ENCODE measurements at places on chromosomes 6 and 20.

GRCh38 chr6:20202324-20202658 lies 10.0 kb downstream of the MBOAT1 start:
- no peak for DNase-seq

- DNase-seq: peak; percentile 64
Observed at GRCh38 chr6:38671885-38672467, 31.0 kb downstream of the GLO1 start.

GRCh38 chr20:57006411-57007170 lies 259.9 kb downstream of the BMP7 start:
- peak; percentile 78 for DNase-seq

GRCh38 chr6:100433726-100434435 lies 30.8 kb downstream of the SIM1 start:
- DNase-seq: peak; percentile 70

- no peak for DNase-seq
Observed at GRCh38 chr20:59770851-59771250, 162.6 kb downstream of the SYCP2 start.

DNA sequence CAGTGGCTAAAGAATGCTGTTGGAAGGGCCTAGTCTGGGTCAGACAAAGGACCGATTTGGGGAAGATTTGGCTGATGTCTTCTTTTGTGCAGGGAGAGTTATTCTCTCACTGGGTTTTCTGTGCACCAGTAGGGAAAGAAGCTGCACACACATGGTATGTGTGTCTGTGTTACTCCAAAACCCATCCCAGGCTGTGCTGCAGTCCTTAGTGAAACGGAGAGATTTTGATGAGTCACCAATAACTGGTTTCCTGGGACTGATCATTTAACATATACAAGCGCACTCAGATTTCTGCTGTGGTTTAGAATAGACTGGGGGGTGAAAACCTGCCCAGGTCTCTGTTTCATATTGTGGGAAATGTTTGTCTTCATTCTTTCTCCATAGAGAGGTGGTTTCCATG lies 1049.8 kb downstream of the KIF16B start:
- no peak for DNase-seq

DNA sequence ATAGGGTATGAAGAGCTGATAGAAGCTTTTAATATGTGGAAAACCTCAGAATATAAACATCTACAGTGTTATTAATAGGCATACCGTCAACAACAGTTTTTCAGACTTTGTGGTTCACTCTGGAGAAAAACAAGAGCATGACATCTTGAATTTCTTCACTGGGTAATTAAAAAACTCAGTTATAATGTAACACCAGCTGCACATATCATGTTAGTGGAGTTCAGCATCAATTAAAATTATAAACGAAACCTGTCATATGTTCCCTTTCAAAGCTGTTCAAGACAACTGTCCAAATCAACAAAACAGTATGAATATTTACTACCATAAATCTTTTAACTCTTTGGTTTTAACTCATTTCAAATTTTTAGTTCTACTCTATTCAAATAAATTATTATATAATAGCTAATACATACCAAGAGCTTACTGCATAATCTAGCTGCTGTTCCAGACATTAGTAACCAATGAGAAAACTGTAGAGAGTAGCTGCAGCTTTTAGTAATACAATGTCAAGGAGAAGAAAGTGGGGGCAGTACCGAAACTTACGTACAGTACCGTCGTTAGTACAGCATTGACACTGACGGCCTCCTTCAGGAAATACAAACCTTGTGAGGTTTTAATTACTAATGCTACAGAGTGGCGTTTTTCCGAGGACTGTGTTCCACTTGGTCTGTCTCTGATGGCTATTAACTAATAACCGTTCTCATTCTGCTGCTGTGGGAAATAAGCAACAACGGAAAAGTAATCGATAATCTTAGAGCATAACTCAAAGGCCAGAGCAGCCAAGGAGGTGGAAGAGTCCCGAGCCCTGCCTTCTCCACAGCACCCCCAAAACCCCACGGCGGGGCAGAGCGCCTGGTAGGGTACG lies 532 bp upstream of the PM20D2 start:
- peak; percentile 30 for DNase-seq

DNA sequence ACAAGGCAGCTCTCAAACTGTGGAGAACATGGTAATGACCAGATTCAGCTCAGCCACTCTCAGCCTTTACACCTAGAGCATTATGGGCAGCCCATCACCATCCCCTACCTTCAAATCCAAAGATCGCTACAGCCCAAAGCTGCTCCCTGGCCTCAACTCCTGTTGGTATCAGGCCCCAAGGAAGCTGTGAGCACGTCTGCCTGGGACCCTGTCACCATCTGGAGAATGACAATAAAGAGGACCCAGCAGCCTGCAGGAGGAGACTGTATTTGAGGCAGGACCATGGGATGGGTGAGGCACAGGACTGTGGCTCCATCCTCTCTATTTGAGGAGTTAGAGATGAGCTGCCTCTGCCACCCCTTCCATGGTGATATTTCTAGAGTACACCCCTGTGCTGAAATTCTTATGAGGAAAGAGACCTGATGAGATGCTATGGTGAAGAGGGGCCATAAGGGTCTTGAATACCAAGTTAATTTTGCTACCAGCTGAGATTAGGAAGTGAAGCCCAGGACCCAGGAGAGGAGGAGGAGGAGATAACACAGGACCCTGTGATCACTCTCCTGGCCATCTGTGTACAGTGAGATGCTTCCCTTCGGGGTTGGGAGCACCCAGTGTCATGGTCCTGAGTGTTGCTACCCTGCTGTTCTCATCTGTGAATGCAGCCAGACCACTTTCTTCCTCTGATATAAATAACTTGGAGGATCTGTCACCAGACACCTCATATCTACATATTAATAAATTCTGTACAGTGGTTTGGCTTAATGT lies 19.6 kb upstream of the MICB start:
- DNase-seq: no peak

GRCh38 chr6:149045404-149045803 lies 272.1 kb upstream of the TAB2 start:
- DNase-seq: no peak

GRCh38 chr6:1535295-1535694 lies 74.4 kb upstream of the FOXC1 start:
- DNase-seq: peak; percentile 23

GRCh38 chr6:170260686-170261085 lies 30.2 kb downstream of the DLL1 start:
- DNase-seq: no peak

- no peak for DNase-seq
Observed at GRCh38 chr20:8005033-8005432, 14.5 kb downstream of the TMX4 start.

GRCh38 chr20:57221916-57222630 lies 44.4 kb downstream of the BMP7 start:
- DNase-seq: no peak

DNA sequence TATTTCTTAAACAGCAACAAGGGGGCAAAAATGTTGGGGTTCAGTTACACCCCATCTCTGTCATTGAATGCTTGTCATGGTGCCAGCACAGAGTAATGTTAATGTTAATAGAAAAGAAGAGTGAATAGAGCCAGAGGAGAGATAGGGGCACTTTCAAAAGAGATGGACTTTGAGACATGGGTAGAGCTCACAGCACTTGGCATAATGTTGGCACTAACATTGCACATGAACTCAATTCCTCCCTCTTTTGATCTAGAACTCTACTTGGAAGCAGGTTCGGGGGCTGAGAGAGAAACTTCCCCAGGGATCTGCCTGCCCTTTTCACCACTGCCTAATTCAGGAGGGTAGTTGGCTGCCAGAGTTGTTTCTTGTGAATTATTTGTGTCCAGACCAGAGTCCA lies 284.6 kb upstream of the PRND start:
- no peak for DNase-seq

- no peak for DNase-seq
Observed at GRCh38 chr6:128848212-128848935, 34.6 kb upstream of the LAMA2 start.

DNA sequence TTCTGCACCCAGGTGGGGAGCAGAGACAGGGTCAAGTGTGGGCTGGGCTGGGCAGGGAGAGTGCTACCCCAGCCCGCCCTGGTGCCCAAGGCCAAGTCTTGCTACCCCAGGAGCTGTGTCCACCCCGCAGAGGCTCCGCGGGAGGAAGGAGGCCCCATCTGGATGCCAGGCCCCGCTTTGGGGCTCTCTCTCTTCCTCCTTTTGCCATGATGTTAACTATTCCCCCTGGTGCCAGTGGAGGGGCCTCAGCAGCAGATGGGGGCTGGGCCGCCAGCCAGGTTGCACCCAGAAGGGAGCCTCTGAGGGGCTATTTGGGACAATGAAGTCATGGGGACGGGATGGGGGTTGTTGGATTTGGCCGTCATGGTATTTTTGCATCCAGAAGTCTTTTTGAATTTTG lies 9.3 kb downstream of the SLC17A9 start:
- DNase-seq: no peak

DNA sequence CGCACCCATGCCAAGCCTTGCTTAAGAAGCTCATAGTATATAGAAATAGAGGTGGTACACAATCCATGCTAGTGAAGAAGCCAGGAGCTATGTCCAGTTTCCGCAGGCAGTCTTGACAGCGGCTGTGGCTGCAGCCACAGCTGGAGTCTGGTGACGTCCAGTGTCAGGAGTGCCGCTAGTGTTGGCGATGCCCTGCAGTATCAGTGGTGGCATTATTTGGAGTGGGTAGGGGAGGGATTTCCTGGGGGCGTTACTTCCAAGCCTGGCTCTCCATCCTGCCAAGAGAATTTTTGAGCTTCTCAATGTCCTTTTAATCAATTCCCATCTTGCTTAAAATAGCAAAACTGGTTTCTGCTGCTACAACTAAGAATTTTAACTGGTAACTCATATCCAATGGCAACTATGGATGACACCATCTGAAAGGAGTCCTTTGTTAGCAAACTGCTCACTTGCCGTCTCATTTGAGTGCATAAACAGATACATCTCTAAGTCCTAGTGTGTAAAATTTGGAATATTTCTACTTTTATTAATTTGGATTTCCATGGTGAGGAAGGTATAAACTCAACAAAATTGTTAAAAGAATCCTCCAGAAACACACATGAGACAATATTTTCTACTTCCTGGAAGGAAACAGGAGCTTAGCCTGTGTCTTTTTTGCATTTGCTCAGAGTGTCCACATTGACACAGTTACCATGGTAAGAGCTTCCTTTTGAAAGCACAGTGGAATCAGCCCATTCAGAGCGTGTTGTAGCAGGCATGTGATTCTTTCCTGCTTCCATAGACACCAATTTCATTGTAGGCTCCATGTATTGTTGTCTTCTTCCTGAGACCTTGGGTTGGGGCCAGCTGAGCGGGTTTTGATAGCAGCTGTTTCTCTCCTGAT lies 44.6 kb upstream of the PXDC1 start:
- DNase-seq: no peak

GRCh38 chr6:111661541-111662061 lies 55.9 kb upstream of the TRAF3IP2 start:
- DNase-seq: no peak

GRCh38 chr6:79238919-79239318 lies 4.4 kb upstream of the HMGN3 start:
- no peak for DNase-seq

- no peak for DNase-seq
Observed at GRCh38 chr6:118174071-118174470, 267.0 kb downstream of the SLC35F1 start.

DNA sequence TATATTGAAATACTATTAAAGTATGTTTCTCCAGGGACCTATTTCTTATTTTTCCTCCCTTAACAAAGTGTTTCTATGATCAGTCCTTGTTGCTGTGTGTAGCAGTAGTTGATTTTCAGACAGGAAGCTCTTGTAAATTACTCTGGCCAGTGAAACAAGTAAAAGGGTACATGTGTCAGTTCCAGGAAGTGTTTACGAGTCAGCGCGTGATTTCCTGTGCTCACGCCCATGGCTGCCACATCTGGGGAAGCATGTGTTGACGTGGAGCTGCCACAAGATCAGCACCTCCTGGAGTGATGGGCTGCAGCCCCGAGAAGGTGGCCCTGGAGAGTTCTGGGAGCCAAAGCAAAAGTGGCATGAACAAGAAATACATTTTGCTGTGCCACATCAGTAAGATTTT lies 38.6 kb upstream of the GGTLC1 start:
- no peak for DNase-seq

Measured in EH (cell line).